ENCODE measurements at places on chromosomes 11 and 22.

- no peak for DNase-seq
Observed at GRCh38 chr11:103699216-103699615, 337.2 kb upstream of the DDI1 start.

DNA sequence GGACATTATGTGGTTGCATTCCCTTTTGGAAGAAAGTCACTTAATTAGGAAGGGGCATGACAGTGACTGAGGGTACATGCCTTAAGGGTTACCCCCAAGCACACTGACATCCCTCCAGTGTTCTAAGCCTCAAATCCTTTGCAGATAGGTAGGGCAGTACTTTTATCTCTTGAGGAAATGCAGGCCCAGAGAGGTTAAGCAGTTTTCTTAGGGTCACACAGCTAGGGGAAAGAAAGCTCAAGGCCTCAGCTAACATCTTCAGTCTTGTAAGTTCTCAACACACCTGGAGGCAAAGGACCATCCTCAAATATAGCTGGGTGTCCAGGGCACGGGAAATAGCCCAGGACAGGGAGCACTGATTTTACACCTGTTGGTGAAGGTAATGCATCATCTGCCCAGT lies 31.6 kb downstream of the KIAA1671 start:
- no peak for DNase-seq

- no peak for DNase-seq
Observed at GRCh38 chr22:49042066-49042465, 785.6 kb downstream of the BRD1 start.

DNA sequence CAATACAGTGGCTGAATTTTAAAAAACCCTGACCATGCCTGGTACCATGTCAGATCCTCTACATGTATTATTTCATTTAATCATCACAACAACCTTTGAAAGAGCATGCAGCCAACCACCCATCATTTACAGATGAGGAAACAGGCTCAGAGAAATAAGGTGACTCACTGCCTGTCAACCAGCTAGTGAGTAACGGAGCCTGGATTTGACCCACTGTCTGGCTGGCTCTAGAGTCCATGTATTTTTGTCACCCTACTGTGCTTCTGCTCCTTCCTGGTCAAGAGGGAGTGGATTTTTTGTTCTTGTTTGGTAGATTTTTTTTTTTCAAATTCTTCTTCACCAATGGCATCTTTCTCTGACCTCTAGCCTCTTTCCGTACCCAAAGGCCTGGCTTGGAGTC lies 77.4 kb downstream of the CWC15 start:
- DNase-seq, result no peak

GRCh38 chr11:42407341-42407740 lies 904.5 kb upstream of the API5 start:
- peak; percentile 39 for DNase-seq

All from COR-L47 (cell line).